ENCODE measurements at places on chromosomes 12 and 14. TPM values are rescaled to one million over a fixed set of nuclear protein-coding genes. Genes with fewer than 3 reads are reported as not detected.

Gene BMP4
- total RNA-seq: not detected

Gene PNMA1
- total RNA-seq: 7.4 TPM

Gene FLRT2
- not detected for total RNA-seq

Gene EPS8
- 0.04 TPM for total RNA-seq

Gene SYNDIG1L
- total RNA-seq: not detected

Gene APOF
- total RNA-seq: not detected

Gene SLC25A21
- total RNA-seq: 9.2 TPM

Gene ATXN2
- total RNA-seq: 50.6 TPM

Gene HCAR1
- total RNA-seq: not detected

Gene BAZ1A
- 63.7 TPM for total RNA-seq

Gene PRH2
- not detected for total RNA-seq

Gene MIP
- total RNA-seq: not detected
